Erythroblast (primary cell): ENCODE measurements at places on chromosomes 13 and 19.

- DNase-seq: no peak
Measured at GRCh38 chr19:51690454-51691073, 2.6 kb upstream of the SPACA6 start.

- DNase-seq: no peak
Measured at GRCh38 chr13:71752775-71753513, 114.1 kb downstream of the DACH1 start.

GRCh38 chr13:24627946-24628345, 52.3 kb upstream of the ATP12A start:
- DNase-seq: no peak

DNA sequence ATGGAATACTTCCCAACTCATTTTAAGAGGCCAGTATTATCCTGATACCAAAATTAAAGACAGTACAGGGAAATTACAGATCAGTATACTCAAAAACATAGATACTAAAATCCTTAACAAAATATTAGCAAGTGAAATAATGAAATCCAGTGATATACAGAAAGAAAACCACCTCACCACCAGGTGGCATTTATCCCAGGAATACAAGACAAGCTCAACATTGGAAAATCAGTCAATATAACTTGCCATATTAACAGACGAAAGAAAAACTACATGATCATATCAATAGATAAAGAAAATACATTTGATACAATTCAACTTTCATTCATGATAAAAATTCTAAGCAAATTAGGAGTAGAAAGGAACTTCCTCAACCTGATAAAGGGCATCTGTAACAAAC, 6.7 kb upstream of the GNA15 start:
- DNase-seq: no peak

DNA sequence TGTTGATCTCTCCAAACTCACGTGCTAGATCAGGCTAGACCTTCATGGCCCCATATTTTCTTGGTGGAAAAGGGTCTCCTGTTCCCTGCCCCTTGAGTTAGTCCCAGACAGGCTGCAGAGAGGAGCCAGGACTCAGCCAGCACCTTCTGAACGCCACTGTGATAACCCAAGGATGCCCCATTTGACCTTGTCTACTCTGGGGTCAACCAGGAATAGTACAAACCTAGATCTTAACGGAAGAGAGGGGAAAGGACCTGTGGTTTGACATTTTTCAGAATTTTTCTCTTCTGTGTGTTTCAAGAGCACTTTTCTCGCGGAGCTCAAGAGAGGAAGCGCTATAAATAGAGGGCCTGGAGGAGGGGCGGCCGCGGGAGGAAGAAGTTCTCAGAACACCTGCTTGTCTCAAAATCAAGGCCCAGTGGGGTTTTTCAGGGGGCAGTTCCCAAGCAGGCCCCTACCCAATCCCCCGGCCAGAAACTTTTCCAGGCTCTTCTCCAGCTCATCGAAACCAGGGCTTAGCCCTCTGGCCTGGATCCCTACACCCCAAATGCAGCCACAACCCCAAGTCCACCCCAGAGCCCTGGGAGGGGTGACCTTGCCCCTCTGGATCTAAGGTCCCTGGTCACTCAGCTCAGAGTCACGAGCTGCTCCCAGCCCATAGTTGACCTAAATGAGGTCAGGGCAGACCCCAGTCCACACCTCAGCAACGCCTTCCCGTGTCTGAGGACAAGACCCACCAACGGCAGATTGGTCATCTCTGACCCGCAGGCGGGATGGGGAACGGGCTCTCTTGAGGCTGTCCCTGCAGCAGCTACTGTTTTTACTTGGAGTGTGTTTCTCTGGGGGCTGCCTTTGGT, 75.6 kb upstream of the TM9SF2 start:
- no peak for DNase-seq

DNA sequence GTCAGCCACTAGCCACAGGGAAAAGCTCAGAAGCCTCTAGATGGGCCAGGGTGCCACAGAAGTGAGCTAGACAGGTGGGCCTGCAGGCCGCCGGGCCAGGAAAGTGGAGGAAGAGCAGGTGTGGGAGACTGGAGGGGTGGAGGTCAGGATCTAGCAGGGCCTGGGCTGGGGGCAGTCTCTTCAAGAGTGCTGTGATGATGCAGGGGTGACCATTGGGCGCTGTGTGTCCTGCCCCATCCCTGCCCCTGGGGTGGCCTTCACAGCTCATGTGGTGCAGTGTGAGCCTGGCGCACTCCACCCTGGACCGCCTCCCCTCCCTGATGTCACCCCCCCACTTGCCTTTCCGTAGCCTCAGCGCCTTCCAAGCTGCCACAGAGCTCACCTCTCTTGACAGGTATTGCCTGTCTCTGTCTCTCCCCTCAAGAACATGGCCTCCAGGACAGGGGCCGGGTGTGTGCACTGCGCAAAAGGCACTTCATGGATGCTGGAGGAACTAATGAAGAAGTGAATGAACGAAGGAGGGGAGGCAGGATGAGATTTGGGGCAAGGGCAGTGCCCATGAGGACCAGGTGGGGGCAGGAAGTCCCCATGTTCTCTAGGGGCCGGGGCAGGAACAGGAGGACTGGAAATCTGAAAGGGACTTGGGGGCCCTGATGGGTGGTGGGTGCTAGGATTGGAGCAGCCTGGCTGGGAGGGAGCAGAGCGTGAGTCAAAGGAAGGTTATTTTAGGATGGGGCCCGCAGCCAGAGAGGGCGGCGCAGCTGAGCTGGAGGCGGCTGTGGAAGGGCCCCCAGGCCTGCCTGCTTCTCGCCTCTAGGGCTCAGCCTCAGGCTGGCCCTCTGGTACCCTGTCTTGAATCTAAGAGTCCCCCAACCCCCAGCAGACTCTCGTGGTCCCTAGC, 6.6 kb downstream of the SSBP4 start:
- no peak for DNase-seq

GRCh38 chr19:41442473-41443355, at the start of gene ERICH4:
ERICH4 (plus strand) TSS chr19:41443156; CDS start chr19:41443170, 14 bp downstream.
- DNase-seq: no peak

GRCh38 chr13:42495255-42495654, 78.7 kb upstream of the TNFSF11 start:
- DNase-seq: peak; percentile 5
